ENCODE measurements at places on chromosomes 11 and 22. TPM values are rescaled to one million over a fixed set of nuclear protein-coding genes. Genes with fewer than 3 reads are reported as not detected.
A peak's percentile ranks its signal among the peaks of the same experiment; 100 is the strongest.

DNA sequence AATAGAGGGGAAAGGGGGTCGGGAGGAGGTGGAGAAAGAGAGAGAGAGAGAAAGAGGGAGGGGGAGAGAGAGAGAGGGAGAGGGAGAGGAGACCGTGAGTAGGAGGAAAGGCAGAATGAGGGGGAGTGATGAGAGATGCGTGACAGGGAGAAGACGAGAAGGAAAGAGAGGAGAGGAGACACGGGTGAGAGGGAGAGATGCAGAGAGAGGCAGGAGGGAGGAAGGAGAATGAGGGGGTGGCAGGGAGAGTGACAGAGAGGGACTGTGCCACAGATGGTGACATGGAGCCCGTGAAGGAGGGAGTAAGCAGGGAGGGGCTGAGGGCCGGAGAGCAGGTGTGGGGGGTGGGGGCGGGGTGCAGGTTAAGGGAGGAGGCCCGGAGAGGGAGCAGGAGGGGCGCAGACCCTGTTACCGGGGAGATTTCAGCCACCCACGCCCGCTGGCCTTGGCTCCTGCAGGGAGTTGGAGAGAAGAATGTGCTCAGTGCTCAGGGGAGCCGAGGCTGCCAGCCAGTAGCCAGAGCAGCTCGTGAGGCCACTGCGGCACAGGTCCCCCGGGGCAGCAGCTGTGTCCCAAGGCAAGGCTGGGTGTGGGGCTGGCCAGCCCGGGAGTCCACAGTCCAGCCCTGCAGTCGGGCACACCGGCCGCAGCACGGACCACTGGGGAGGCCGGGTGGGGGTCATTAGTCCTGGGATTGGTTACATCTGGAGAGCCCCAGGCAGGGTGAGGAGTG is at the start of gene SSTR3:
SSTR3 (minus strand) TSS at position 304 of the 733 bp plus-strand sequence. CDS start 4,674 bp downstream, outside the sequence.
- peak; percentile 77 for DNase-seq

GRCh38 chr11:97015327-97015726 is 625.5 kb downstream of the JRKL start:
- no peak for DNase-seq

The ANGPTL5 gene
- not detected for total RNA-seq

DNA sequence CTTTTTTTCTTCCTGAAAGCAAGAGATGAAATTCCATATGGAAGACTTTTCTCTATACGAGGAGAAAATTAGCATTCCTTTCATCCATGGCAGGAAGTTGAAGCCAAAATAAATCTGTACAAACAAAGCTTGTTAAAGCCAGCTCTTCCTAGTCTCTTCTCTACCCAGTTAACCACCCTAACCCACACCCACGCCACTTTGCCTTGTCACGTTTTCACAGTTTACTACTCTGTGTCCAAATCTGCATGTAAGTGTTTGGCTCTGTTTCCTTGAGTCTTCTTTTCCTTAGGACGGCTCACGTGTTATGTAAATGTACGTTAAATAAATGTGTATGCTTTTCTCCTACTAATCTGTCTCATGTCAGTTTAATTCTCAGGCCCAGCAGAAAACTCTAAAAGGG is 7.1 kb upstream of the HMOX1 start:
- DNase-seq, result no peak

DNA sequence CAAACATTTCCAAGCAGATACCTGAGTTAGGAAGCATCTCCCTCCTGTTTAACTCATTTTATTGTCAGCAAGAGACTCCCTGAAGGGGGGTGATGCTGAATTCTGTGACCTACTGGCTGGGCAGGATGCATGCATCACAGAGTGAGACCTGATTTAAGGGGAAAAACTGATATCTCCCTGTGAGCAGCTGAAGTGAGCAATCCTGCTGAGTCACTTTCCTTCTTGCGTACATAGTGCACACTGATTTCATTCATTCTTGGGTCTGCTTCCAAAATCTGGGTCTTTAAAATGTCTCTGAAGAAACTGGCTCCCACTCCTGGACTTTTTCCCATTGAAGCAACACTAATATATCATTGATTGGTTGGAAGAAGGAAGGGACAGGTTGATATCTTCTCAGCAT is 23.3 kb downstream of the P4HA3 start:
- DNase-seq, result peak; percentile 22

The NDUFV1 gene
- 186 TPM for total RNA-seq

DNA sequence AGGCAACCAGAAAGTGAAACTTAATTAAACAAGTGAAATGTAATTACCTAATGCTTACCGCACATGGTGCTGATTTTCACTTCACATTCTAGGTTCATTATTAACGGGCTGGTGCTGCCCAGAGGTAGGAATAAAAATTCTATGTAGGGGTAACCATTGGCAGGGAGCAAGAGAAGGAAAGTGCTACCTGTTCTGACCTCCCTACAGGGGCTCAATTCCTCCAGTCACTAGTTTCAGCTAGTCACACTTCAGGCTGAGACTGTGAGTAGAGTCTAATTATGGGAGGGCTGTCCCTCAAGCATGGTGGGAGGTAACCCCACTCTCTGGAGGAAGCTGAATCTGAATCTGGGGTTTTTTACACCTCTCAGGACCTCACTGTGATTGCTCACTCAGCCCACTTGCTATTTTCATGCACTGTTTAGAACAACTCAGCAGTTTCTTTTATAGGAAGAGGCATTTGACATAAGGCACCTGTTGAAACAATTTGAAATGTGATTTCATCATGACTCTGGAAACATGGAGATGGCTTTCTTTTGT is 75.4 kb downstream of the MAML2 start:
- peak; percentile 34 for DNase-seq

The FOLR2 gene
- 9.6 TPM for total RNA-seq

DNA sequence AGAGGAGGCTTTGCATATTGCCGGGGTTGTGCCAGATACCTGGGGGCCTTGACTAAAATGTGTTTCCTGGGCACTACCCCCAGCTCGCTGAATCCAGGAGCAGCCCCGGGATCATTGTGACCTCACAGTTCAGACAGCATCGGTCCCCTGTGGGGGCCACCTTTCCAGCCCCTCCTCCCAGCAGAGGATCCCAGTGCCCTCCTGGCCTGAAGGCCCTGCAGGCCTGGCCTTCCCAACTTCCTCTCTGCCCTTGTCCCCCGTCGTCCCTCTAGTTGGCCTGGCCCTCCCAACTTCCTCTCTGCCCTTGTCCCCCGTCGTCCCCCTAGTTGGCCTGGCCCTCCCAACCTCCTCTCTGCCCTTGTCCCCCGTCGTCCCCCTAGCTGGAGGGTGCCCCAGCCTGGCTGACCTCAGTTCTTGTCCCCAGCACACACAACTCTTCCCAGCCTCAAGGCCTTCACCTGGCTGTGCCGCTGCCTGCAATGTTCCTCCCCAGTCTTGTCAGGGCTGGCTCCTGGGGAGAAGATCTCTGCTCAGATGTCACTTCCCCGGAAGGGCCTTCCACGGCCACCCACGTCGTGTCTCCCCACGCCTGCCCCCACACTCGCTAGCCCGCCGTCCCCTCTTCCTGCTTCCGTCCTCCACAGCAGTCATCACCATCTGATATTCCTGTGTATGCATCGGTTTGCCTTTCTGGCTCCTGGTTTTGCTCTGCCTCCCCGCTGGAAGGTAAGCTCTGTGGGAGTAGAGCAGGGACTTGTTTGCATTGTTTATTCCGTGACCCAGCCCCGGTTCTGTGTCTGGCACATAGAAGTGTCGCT is 12.6 kb upstream of the ANO1 start:
- DNase-seq, result no peak

GRCh38 chr11:111870522-111870885 is 877 bp downstream of the ALG9 start:
- DNase-seq, result no peak

GRCh38 chr11:90178751-90179150 is 44.1 kb downstream of the CHORDC1 start:
- no peak for DNase-seq

DNA sequence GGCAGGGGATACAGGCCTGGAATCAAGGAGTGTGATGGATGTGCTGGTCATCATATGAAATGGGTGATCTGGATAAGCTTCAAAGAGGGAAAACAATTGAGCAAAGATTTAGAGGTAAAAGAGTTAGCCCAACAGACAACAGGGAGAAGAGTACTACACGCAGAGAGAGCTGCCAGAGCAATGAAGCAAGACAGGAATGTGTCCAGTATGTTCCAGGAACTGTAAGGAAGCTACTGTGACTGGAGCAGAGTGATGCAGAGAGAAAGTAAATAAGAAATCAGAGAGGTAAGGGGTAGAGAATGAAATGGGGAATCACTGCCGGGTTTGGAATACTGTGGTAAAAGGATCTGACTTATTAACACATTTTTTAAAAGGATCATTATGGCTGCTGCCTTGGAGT is 255.1 kb downstream of the DCDC1 start:
- DNase-seq, result no peak

DNA sequence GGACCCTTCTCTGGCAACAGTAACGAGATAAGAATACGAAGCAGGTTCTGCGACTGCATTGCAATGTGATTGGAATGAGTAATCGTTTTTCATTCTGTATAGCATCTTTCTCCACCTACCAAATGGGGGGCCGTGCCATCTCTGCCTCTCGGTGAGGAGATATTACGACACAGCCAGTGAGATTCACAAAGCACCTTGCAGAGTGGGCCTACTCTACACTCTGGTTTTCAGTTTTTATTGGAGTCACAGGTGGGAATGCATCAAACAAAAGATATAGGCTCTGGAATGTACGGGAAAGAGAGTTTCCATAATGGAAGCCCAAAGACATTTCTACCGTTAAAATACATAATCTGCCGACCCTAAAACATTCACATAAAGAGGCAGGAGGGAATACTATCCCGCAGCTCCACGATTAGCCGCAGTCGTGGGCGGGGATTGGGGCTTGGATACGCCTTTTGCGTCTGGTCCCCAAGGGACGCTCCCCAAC is 423 bp upstream of the RTN3 start:
- peak; percentile 48 for DNase-seq

- DNase-seq, result no peak
These were observed 15.1 kb downstream of the IFITM10 start for GRCh38 chr11:1735271-1735670.

DNA sequence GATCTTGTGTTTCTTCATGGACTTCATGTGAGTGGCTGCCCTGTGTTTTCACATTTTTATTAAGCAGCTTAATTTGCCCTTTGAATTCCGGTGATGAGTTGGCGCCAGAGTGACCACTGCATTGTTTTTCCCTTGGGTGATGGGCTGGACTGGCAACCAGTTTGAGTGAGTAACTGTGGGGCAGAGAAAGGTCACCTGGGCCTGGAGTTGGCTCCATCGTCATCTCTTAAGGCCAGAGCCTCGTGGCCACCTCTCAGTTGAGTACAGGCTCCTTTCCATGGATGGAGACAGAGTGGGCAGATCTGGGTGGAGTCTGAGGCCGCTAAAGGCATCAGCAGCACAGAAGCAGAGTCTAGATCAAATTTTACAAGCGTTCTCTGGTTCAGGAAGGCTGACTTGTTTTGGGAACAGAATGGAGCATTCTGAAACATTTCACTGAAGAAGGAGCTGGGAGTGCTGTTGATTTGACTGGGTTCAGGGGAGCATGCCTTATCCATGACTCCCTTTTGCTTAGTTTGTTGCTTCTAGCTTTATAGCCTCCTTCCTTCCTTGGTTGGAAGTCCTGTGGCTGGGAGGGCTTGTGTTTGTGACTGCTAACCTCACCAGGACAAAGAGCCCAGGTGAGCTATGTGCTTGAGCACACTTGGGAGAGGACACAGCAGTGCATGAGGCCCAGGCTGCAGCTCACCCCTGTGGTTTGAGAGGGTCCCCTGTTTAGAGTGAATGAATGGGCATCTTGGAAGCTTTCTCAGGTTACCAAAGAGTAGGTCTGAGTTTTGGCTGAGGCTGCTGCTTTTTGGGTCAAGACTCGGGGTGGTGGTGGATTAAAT is 7.8 kb downstream of the BCR start:
- no peak for DNase-seq

All from stomach (tissue), 19 donors.